ENCODE measurements at places on chromosomes 11 and 22.
A peak's percentile ranks its signal among the peaks of the same experiment; 100 is the strongest.

GRCh38 chr11:65078151-65078550 lies 5.7 kb downstream of the CDCA5 start:
- DNase-seq, result peak; percentile 29

- no peak for DNase-seq
These were observed 1.4 kb upstream of the CSF2RB start for GRCh38 chr22:36911887-36912661.

- DNase-seq, result no peak
These were observed 22.9 kb downstream of the KCNQ1 start for GRCh38 chr11:2467695-2468055.

- no peak for DNase-seq
These were observed 133.3 kb downstream of the TBC1D22A start for GRCh38 chr22:46895753-46896152.

DNA sequence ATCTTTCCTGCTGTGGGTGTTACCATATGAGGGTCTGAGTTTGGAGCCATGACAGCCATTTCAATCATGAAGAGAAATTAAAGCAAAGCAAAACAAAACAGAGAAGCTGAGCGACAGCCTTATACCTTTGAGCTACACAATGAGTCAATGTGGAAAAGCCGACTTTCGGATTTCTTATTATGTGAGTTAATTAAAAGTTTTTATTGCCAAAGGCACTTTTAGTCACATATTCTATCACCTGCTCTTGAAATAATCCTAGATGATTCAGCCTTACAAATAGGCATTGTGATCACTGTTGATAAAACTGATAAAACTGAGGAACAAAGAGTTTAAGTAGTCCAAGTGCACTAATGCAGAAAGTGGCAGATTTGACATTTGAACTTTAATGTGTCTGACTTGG lies 381.9 kb upstream of the TENM4 start:
- no peak for DNase-seq

Measured in eye (tissue), 1 donor.